Suppressor macrophage (primary cell): ENCODE measurements at places on chromosomes 2 and 18.
A peak's percentile ranks its signal among the peaks of the same experiment; 100 is the strongest.

DNA sequence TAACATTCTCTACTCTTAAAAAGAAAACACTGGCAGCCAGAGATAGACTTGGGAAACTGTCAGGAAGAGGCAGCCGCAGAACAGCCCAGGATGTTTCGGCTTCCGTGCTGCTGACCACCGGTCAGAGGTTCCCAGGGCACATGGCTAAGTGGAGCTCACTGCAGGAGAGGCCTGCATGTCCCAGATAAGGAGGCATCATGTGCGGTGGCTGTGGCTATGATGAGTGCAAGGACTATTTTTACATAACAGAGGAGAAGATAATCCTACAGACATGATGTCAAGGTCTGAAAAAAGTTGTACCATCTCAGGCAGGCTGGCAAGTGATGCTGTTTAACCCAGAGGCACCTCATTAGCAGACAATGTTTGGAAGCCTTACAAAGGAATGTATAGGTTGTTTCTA lies 252.3 kb downstream of the CYRIA start:
- DNase-seq: no peak

DNA sequence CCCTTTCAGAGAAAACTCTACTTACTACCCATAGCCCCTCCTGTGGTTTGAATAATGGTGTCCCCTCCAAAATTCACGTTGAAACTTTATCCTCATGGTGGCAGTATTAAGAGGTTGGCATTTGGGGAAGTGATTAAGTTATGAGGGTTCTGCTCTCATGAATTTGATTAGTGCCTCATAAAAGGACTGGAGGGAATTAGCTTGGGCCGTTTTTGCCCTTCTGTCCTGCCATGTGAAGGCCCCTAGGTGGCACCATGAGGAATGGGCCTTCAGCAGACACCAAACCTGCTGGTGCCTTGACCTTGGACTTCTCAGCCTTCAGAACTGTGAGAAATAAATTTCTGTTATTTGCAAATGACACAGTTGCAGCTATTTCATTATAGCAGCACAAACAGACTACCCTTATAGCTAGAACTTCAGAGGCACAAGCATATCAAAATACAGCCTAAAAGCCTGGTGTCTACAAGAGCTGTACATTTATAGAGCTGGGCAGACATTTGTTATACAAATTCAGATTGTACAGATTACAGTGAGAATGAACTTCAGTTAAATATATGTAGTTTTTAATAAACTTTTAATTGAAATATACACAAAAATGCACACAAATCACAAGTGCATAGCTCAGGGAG lies 2.6 kb upstream of the PTPN2 start:
- peak; percentile 49 for DNase-seq

GRCh38 chr2:156935616-156936015 lies 321.9 kb upstream of the GALNT5 start:
- no peak for DNase-seq

GRCh38 chr18:985212-985661 lies 80.6 kb downstream of the ADCYAP1 start:
- DNase-seq: no peak

GRCh38 chr2:82055846-82056245 lies 1751.3 kb upstream of the LRRTM1 start:
- DNase-seq: no peak

GRCh38 chr2:4404363-4404762 lies 701.0 kb downstream of the DCDC2C start:
- DNase-seq: no peak

DNA sequence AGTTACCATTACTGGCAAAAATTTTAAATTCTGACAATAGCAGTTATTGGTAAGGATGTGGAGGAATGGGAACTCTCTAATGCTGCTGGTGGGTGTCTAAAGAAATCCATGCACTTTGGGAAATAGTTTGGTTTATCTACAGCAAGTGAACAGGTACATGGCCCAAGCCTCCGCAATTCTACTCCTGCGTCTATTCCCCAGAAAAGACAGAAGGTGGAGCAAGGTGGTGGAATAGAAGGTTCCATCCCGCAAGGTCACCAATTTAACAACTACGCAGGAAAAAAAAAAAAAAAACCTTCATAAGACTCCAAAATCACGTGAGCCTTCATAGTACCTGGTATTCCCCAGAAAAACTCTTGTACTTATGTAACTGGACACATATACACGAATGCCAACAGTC lies 6.5 kb downstream of the CFAP65 start:
- DNase-seq: no peak

- no peak for DNase-seq
Observed at GRCh38 chr18:2510416-2510815, 60.9 kb downstream of the METTL4 start.

GRCh38 chr2:85727798-85728197 lies 26.0 kb upstream of the ATOH8 start:
- no peak for DNase-seq

GRCh38 chr2:86490245-86490644 lies 49.1 kb downstream of the KDM3A start:
- no peak for DNase-seq
